ENCODE measurements at places on chromosomes 5 and 9.
A peak's percentile ranks its signal among the peaks of the same experiment; 100 is the strongest.

- no peak for DNase-seq
Observed at GRCh38 chr5:140327589-140327988, 18.8 kb downstream of the HBEGF start.

DNA sequence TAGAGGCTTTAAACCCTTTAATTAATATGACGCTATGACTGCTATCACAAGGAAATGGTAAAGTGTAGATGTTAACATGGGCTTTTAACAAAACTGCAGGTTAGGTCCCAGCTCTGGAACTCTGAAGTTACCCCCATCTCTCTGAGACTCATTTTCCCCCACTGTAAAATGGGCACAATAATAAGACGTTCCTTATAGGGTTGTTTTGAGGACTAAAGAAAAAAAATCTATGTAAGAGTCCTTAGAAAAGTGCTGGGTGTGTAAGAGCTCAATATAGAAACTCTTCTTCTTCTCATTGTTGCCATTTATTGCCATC, 45.8 kb upstream of the STK32A start:
- no peak for DNase-seq

GRCh38 chr5:54616518-54617220, 99.1 kb downstream of the SNX18 start:
- DNase-seq = no peak

- DNase-seq = no peak
Observed at GRCh38 chr5:58672521-58672920, 89.6 kb downstream of the RAB3C start.

DNA sequence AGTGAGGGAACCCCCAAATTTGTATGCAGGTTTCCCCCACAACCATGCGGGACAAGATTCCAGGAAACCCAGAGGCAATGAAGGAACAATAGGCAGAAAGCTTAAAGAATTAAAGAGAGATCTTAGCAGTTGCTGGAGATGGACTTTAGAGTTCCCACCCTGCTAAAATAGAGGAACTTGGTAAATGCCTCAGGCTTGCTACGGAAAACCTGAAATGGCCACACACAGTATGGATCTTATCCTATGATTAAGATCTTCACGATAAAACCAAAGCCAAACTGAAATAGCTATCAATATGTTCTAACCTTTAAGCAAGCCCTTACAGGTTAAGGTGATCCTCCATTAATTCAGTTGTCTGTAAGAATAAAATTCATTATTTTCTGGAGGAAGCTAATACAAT, 148.3 kb downstream of the RANBP17 start:
- DNase-seq = no peak

- DNase-seq = no peak
Observed at GRCh38 chr9:89667726-89668125, 62.9 kb downstream of the GADD45G start.

DNA sequence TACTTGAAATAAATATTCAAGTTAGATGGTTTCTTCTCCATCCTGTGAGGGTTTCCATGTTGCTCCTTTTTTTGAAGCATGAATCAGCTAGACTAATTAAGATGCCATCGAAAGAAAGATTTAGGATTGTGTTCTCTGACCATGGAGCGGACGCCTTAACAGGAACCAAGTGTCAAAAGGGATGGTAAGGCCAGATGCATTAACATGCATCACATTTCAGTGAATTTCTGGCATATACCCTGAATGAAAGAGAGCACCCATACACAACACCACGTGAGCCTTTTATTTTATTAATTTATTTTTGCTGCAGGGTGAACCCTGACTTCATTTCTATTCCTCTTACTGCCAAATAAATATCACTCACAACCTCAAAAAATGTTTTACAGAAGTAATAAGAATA, 1045.3 kb upstream of the ARRDC3 start:
- no peak for DNase-seq

- peak; percentile 12 for DNase-seq
Observed at GRCh38 chr5:66247176-66247960, 103.3 kb downstream of the SREK1 start.

- DNase-seq = no peak
Observed at GRCh38 chr9:78695519-78695918, 398.6 kb downstream of the PSAT1 start.

DNA sequence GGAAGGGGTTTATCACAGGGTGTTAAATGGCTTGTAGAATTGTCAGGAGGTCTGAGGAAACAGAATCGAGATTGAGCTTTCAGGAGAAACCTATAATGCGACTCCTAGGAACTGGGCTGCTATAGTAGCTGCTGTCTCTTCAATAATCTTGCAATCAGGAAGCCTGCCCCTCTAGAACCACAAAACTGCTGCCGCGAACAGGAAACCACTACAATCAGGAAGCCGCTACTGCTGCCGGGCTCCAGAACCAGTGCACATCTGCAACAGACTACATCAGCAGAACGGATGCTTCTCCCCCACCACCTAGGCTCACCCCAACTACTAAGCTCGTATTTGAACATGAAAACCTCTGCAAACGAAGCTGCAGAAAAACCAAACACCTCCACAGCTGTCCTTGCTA, 31.6 kb downstream of the TNFSF8 start:
- no peak for DNase-seq

DNA sequence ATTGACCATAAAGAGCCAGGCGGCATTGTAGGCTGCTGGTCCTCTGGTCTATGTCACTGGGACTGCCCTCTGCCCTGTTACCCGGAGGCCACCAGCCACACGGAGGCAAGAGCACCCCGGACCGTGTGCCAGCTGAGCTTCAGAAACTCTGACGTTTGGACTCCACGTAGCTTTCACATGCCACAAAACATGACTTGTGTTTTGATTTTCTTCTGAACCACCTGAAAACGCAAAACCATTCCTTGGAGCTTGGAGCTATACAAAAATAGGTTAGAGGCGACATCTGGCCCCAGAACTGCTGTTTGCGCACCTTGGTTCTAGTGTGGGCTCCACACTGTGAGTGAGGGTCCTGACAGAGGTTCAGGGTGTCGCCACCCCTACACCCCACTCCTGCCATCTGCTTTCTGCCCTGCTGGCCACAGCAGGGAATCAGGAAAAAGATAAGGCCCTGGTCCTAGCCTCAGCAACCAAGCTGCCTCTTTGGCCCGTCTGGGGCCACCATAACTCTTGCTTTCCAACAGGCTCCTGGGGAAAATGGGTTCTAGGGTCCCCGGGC, 151.3 kb upstream of the IRX2 start:
- DNase-seq = no peak

DNA sequence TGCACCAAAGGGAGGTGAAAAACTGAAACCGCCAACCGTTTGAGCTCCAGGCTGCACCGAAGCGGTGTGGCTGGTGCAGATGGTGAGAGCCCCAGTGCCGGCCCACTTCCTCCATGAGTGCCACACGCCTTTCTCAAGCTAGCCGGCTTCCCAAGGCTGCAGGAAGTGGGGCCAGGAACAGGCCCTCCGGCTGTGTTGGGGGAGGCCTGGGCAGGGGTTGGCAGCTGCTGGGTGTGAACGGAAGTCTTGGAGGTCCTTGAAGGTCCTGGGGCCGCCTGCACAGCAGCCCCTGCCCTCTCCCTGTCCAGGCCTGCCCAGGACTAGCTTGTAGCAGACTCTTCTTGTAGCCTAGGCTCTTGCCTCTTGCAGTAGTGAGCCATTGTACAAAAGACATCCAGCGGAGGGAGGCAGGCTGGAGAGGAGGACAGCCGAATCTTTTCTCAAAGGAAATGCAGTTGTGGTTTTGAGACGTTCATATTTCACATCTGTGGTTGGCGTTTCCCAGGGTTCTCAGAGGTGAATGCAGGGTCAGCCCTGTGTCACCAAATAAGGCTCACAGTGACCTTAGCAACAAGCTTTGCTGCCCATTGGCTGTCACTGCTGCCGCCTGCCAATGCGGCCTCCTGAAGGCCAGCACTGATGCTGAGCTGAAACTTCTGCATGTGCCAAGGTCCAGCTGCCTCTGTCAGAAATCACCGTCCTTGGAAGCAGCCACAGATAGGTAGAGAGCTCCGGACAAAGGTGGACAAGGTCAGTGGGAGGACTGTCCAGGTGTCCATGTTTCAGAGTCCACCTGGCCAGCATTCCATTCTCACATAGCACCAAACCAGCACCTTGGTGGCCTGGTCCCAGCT, 23.9 kb downstream of the IRF1 start:
- DNase-seq = no peak

DNA sequence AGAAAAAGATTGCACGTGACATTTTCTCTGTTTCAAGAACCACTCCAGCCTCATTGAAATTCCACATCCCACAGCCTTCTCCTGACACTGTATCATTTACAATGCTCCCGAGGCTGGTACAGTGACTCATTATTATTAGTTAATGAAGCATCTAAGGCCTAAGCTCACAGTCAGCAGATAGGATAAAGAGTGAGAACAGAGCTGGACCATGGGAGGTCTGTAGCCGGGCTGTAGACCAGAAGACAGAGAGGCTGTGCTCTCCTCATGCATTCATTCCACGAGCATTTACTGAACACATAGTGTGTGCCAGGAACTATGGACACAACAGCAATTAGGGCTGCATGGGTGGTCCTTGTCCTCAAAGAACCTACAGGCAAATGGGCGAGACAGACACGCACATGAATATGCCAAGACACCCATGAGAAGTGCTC, 47.3 kb upstream of the GALNT10 start:
- no peak for DNase-seq

GRCh38 chr9:120480707-120481106, 99.3 kb downstream of the CDK5RAP2 start:
- DNase-seq = no peak

DNA sequence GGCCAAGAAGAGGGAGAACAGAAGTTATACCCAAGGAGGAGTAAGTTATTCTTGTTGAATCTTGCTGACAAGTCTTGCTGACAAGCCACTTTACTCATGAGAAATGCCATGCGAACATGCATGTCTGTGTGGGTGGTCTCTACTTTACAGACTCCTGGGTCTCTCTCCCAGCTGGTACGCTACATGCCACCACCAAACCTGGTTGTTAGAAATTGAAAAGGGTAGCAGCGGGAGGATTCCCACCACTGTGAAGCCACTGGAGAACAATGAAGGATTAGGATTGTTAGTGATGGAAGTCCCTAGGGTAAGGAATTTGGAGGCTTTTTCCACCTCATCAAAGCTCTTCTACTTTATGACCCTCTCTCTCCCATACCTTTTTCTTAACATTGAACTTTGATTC, 53.6 kb upstream of the GABRB2 start:
- no peak for DNase-seq

- DNase-seq = no peak
Observed at GRCh38 chr5:73654171-73654811, 28.3 kb downstream of the ARHGEF28 start.

DNA sequence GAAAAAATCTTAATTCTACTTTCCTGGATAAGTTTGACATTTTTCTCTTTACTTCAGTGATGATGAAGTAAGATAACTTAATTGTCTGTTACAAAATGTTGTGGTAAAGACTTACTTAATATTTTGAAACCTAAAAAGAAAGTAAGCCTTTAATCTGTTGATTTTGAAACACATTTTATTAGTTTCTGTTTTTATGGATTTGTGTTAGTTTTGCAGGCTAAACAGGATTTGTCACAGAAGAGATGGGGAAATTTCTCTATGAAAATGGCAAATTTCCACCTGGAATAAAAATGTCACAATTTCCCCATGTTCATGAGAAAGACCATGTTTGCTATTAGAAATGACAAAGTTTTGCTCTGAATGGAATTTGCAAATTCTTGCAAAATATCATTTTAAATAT, 237.1 kb downstream of the RFX3 start:
- no peak for DNase-seq

DNA sequence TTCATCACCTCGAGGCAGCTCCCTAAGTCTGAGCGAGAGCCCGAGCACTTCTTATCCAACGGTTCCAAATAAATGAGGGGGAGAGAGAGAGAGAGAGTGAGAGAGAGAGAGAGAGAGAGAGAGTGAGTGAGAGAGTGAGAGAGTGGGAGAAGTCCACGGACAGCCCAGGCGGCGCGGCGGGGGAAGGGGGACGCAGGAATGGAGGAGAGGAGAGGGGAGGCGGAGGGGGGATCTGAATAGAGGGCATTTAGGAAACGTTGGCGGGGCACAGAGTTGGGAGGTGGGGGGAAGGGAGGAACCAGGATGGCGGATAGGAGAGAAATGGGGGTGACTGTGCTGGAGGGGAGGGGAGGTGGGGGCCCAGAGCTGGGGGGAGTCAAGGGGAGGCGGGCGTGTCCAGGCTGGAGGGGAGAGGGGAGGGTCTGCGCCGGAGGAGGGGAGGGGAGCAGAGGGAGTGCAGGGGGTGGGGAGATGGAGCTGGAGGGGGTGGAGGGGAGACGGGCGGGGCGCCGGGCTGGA, 398 bp upstream of the BASP1 start:
- DNase-seq = no peak

DNA sequence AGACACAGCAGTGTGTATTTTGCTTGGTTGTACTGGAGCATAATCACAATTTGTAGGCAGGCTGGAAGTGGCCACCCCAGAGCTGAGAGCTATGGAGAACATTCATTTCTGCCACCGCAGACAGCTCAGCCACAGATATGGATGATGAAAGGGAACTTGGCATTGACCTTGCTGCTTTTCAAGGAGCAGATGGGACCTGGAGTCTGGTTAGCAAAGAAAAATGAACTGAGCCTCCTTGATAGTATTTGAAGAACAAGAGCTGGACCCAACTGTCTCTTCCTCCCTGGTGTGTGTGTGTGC, 395.2 kb upstream of the ZNF462 start:
- no peak for DNase-seq

DNA sequence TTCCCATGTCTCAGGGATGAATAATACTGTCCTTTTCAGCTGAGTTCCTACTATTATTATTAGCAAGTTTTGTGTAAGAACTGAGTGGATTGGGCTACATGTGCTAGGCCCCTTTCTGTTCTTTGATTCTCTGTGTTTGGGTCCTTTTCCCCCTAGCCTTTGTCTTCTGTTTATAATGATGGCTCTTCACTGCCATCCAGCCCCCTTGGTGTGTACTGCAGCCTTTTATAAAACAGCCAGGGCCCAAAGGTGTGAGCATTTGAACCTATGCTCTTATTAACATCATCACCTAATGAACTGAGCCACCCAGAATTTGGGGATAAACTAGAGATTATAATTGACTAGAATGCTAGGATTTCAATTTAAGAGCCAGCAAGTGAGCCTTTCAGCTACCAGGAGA, 52.6 kb downstream of the PLAC8L1 start:
- DNase-seq = no peak

DNA sequence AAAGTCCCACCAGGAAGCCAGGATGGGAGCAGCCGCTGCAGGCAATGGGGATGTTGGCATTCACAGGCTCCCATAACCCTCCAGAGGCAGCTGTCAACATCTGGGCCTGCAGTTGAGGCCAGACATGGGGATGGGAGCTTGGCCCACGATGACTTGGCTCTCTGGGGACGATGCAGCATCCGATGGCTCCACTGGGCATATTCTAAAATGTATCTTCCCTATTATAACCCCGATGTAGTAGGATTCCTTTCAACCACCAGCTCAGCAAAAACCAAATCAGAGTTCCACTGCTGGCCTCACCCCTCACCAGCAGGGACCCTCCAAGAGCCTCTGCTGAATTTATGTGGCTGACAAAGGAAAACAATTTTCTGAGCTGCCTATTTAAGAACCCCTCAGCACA, 7.1 kb downstream of the SPRY4 start:
- DNase-seq = no peak

DNA sequence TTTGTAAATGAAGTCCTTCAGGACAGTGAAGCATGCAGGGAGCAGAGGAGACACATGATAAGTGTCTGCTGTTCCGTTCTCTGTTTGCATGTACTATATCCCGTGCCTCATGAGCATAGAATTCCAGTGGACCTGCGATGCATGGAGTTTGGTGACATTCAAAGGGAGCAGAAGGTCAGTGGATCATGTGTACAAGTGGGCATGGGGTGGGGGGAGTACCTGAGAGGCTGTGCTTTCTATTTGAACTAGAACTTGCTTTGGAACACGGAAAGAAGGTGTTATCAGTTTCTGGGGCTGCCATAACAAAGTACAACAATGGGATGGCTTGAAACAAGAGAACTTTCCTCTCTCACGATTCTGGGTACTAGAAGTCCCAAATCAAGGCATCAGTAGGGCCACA, 5.1 kb upstream of the CCNJL start:
- no peak for DNase-seq

Data from brain pericyte (primary cell).